ENCODE measurements at places on chromosomes 3 and 15.

GRCh38 chr3:140770977-140771667 is 93.3 kb downstream of the TRIM42 start:
- no peak overlapping the region for H3K4me3 ChIP-seq
- no peaks in the 10 kb centered on the region for H3K4me1 ChIP-seq
- H3K27me3 ChIP-seq, result no peaks in the 10 kb centered on the region
- H3K36me3 ChIP-seq, result no peaks in the 10 kb centered on the region

DNA sequence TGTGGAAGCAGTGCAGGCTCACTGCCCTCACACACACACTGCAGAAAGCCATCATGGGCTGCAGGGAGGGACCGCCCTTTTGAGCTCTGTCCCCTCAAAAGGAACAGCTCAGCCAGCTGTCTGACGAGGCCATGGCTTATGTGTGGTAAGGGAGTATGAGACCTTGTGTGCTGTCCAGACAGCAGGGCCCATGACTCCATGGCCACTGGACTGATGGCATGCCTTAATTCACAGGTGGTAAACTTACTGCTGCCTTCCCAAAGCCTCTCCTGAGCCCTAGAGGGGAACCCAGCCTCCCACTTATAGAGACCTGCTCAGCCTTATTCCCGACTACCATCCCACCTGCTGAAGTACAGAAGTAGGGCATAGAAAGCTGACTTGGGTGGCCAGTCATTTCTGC is 5.6 kb downstream of the FAM240A start:
- H3K4me1 ChIP-seq, result no peaks in the 10 kb centered on the region
- H3K27me3 ChIP-seq, result no peaks in the 10 kb centered on the region
- H3K4me3 ChIP-seq, result no peak overlapping the region
- H3K36me3 ChIP-seq, result no peaks in the 10 kb centered on the region
- DNase-seq, result no peak
- H3K27ac ChIP-seq, result no peak overlapping the region

GRCh38 chr3:188559072-188559429 is 405.1 kb downstream of the LPP start:
- H3K27ac ChIP-seq, result no peak overlapping the region
- H3K27me3 ChIP-seq, result no peaks in the 10 kb centered on the region
- DNase-seq, result no peak
- H3K36me3 ChIP-seq, result no peaks in the 10 kb centered on the region

DNA sequence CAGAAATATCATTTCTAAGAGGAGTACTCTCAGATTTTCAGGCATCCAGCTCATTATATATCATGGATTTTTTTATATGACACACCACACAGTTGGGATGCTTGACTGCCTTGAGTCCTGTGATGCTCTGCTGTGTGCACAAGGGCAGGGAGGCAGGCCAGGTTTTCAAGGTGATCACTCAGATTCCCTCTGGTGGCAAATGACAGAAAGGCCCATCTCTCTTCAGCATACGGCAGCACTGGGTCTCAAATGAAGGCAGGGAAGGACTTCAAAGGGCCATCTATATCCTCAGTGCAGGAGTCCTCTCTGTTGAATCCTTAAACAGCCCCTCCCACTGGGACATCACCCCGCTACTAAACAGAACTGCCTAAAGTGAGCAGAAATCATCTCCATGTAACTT is 54.8 kb upstream of the MYO5C start:
- H3K36me3 ChIP-seq, result peaks cover 11% of the 10 kb centered on the region
- H3K4me3 ChIP-seq, result no peak overlapping the region
- no peak for DNase-seq
- no peaks in the 10 kb centered on the region for H3K4me1 ChIP-seq

- H3K27ac ChIP-seq, result peak overlapping the region; percentile 83
- no peaks in the 10 kb centered on the region for H3K36me3 ChIP-seq
- no peak overlapping the region for H3K4me3 ChIP-seq
- peaks cover 35% of the 10 kb centered on the region for H3K4me1 ChIP-seq
- H3K27me3 ChIP-seq, result no peaks in the 10 kb centered on the region
Observed at GRCh38 chr15:40857601-40858341, 13.9 kb downstream of the SPINT1 start.

DNA sequence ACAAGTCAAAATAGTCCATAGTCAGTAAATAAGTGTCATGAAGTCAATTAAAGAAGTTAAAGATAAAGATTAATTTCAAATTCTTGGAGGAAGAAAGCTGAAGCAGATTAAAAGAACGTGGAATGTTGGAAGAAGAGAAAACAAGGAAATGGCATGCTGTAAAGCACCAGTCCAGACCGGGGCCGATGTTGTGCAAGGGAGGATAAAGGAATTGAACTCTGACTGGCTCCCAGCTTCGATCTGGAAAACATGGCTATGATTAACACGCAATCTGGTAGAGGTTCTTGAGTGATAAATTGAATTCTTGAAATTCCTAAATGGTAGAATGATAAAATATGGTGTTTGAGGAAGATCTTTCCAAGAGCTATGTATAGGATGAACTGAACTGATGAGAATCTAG is 194.4 kb downstream of the MEIS2 start:
- no peak for DNase-seq
- H3K27ac ChIP-seq, result no peak overlapping the region

GRCh38 chr15:69852482-69852881 is 245.2 kb downstream of the TLE3 start:
- no peak overlapping the region for H3K4me3 ChIP-seq
- no peak overlapping the region for H3K27ac ChIP-seq
- no peaks in the 10 kb centered on the region for H3K4me1 ChIP-seq

DNA sequence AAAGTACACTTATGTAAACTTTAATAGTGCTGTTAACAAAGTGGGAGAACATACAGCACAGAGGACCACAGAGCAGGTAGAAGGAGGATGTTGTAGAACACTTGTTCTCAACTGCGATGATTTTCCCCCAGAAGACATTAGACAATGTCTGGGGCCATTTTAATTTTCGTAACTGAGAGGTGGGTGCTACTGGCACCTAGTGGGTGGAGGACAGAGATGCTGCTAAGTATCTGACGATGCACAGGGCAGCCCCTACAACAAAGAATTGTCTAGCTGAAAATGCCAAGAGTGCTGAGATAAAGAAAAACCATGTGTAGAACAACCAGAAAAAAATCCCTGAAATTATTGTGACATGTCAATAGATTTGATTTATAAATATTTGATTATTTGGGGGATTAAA is 5.0 kb upstream of the KBTBD8 start:
- H3K4me1 ChIP-seq, result no peaks in the 10 kb centered on the region
- no peak for DNase-seq
- H3K4me3 ChIP-seq, result no peak overlapping the region

DNA sequence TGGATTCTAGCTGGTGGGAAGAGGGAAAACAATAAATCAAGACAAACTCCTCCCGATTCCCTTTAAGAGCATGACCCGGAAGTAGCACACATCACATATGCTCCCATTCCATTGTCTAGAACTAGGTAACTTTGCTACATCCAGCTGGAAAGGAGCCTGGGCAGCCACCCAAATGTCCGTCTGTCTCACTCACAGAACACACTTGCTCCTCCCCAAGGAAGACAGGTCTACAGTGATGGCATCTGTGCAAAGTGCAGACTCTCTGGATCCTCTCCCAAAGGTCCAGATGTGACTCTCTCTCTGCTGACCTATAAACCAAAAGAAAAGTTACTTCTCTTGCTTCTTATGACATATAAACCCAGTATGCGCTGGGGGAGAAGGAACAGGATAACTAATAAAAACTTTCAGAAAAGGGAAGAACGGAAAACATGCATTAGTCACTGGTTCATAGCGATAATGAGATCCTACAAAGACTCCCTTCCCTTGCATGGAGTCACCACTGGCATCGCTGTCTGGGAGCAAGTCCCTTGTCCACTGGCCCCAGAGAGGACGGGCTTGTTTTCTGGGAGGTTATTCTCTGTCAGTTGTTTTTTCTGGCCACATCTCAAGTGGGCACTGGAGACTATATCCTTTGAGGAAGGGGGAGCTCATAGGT is 29.8 kb upstream of the EPHB3 start:
- H3K36me3 ChIP-seq, result no peaks in the 10 kb centered on the region
- H3K27ac ChIP-seq, result no peak overlapping the region
- no peaks in the 10 kb centered on the region for H3K4me1 ChIP-seq
- peaks cover 59% of the 10 kb centered on the region for H3K27me3 ChIP-seq
- no peak overlapping the region for H3K4me3 ChIP-seq

- H3K27ac ChIP-seq, result no peak overlapping the region
- no peaks in the 10 kb centered on the region for H3K27me3 ChIP-seq
- H3K4me3 ChIP-seq, result no peak overlapping the region
- H3K36me3 ChIP-seq, result no peaks in the 10 kb centered on the region
Observed at GRCh38 chr3:146501752-146502151, 32.4 kb upstream of the PLSCR2 start.

DNA sequence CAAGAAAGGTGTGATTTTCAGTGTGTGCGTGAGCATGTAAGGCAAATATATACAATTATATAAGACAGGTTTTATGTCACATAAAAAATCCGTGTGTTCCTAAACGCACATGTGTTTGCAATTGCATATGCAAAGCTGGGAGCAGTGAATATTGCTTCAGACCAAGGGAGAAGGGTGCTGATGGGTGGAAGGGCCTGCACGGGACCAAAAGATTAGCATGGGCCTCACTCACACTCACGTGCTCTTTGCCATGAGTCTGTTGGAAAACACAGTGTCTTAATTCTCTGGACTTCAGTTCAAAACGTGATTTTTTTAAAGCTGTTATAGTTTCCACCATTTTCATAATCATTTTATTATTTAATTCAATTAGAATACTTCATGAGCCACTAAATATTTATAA is 7.2 kb upstream of the ARRDC4 start:
- no peak for DNase-seq
- no peak overlapping the region for H3K27ac ChIP-seq
- no peaks in the 10 kb centered on the region for H3K36me3 ChIP-seq
- H3K4me1 ChIP-seq, result peaks cover 12% of the 10 kb centered on the region

GRCh38 chr3:37551857-37552256 is 309.8 kb upstream of the CTDSPL start:
- no peaks in the 10 kb centered on the region for H3K4me1 ChIP-seq
- H3K4me3 ChIP-seq, result no peak overlapping the region
- H3K27me3 ChIP-seq, result no peaks in the 10 kb centered on the region
- no peaks in the 10 kb centered on the region for H3K36me3 ChIP-seq
- no peak for DNase-seq

DNA sequence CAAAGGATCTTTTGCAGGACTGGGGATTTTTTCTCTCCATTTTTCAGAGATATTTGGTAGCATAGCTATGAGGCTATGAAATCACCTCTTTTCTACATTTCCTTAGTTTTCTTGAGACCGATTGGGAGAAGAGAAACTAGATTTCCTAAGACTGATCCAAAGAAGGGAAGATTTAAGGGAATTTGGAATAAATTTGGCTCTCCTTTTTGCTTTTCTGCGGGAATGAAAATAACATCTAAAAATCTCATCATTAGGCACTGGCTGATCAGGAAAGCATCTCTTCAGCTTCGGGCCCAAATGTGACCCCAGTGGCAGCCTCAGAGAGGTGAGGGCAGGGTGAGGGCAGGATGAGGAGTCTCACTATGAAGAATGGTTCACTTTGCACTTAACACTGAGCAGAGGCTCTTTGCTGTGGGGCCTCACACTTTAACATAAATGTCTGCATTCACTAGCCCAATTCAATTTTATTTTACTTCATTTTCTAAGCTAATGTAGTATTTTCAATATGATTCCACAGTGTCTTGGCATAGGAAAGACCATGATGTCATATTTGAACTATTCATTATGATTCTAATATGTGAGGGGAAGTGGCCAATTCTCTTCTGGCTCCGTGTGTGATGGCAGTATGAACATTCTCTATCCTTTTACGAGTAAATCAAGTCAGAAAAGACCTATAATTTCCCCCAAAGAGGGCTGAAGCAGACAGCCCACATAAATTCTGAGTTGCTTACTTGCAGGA is 193.2 kb downstream of the MEX3B start:
- H3K4me3 ChIP-seq, result no peak overlapping the region
- no peaks in the 10 kb centered on the region for H3K27me3 ChIP-seq
- H3K4me1 ChIP-seq, result no peaks in the 10 kb centered on the region
- no peaks in the 10 kb centered on the region for H3K36me3 ChIP-seq
- no peak overlapping the region for H3K27ac ChIP-seq

DNA sequence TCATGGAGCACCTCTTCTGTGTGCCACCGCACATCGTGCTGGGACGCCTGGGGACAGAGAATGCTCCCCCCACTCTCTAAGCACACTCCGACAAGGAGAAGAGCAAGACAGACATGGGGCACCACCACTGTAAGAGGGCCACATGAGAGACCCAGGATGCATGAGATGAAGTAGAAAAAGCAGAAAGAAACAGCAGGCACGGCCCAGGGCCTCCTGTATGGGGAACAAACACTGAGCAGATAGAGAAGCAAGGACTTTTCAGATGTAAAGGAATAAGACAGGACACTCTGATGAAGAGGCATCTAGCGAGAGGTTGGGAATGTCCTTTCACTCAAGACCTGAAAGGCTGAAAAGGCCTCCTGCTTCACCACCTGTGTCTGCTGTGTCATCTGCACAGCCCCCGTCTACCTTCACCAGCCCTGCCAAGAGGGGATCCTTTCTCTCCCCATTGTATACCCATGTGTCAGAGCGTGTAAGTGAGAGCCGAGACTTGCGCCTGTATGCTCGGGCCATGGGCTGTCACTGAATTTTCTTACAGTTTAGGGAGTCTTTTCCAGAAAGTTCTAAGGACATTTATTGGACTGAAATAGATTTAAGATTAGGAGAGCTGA is 125.6 kb downstream of the LRRK1 start:
- H3K27me3 ChIP-seq, result no peaks in the 10 kb centered on the region
- peak overlapping the region; percentile 53 for H3K27ac ChIP-seq
- peak; percentile 4 for DNase-seq
- no peak overlapping the region for H3K4me3 ChIP-seq
